ENCODE measurements at places on chromosomes 7 and 10.

GRCh38 chr10:119724593-119725516 is 995 bp upstream of the INPP5F start:
- no peak for DNase-seq

DNA sequence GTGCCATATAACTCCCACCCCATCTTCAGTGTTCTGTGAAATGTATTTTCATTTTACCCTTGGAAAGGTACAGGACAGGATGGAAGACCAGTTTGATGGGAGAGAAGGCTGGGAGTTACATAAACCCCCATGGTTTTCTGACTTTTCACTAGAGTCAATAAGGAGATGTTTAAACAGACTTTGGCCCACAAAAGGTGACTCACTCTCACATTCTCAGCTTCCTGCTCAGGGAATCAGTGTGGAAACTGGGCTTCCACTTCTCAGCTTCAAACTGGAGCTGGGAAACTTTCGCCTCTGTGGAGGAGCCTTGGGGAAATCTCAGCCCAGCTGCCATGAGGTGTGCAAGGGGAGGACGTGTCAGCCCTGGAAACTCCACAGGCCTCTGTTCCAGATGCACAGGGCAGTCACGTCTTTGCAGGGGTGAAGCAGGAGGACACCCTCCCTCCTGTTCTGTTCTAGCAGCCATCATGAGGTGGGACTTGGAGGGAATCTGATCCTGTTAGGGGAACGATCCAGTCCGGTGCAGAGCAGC is 560.5 kb upstream of the GALNT17 start:
- DNase-seq = no peak

DNA sequence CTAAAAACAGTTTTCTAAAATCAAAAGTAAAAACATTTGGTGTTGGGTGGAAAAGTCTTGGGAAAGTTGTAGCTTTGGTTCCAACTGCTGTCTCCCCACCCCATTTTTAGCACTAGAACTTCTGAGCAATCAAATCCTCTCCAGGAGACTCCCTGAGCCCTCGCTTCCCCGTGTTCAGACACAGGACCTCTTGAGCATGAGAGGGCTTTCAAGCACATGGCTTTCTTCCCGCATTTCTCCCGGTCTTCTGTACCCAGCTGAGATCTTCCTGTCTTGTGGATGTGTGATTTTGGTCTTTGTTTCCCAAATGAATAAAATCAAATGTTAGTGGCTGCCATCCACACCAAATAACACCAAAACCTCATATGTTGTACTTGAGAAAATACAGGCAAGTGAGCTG is 5.0 kb downstream of the CXCL12 start:
- no peak for DNase-seq

- DNase-seq = no peak
Observed at GRCh38 chr7:98133621-98134303, 27.1 kb downstream of the LMTK2 start.

GRCh38 chr10:43417950-43418768 is 9.2 kb upstream of the HNRNPF start:
- DNase-seq = peak; percentile 55

DNA sequence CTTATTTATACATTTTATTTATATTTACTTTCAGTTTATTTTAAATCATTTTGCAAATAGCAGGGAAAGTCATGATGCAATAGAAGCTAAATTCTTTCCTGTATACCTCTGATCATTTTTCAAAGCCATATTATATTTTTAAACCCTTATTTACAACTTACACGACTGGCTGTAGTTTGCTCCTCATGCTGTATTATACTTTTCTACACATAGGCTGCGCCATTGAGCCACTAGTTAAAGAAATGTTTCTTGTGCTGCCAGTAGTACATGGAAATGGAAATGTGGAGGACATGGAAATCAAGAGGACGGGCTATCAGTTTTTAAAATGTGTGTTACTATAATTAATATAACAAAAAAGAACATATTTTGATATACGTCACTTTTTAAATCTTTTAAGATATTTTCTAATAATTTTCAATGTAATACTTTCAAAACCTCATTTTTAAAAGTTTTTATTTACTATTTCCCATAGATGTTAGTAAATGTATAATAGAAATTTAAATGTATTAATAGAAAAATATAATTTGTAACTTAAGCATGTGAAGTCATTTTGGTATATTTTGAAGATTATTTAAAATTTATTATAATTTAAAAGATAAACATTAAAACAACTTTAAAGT is 118.5 kb downstream of the VTI1A start:
- peak; percentile 17 for DNase-seq

- DNase-seq = no peak
Observed at GRCh38 chr10:23453465-23453864, 14.6 kb downstream of the OTUD1 start.

DNA sequence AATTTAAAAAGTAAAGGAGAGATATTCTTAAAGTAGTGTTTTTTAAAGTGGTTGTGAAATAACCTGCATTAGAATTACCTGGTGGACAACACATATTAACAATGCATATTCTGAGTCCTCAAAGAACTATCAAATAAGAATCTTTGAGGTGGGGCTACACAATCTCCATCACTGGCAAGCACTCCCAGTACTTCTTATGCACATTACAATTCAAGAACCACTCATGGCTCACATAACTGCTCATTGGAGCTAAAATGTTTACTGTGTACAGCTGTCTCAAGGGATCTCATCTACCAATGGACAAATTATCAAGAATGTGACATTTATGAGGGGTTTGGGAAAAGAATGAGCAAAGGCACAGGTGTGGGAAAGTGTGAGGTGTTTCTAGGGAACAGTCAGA is 692.0 kb downstream of the PHTF2 start:
- no peak for DNase-seq

DNA sequence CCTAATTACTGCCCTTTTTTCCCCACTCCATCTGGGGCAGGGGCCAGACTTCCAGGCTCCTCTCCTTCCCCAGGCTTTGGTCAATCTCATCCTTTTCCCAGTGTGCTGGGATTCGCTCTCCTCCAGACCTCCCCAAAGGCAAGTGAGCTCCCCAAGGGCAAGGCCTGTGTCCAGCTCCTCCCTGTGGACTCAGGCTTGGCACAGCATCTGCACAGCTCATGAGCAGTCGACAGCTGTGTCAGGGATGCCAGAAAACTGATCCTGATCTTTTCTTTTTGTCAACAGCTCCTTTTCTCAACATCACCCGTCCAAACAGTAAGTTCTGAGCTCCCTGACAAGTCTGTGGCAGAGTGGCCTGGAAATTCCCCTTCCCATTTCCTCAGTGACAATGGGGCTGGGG is 67.1 kb downstream of the C10orf120 start:
- no peak for DNase-seq

- no peak for DNase-seq
Observed at GRCh38 chr10:50336140-50336539, 84.8 kb upstream of the ASAH2 start.

DNA sequence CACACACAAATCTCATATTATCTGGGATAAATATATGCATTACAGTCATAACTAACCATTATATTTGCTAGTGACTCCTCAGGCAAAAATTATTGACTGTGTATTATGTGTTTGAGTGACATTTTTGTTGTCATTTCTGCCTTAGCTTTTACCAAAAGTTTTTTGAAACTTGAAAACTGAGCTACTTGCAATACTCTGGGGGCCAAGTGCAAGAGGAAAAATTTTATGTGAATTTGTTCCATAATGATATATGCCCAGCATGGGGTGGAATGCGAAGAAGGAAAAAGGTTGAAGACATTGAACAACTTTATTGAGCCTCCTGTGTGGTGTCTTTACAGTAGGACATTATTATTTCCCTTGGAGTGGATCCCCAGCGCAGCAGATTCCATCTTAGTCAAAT is 176.8 kb upstream of the FERD3L start:
- no peak for DNase-seq

GRCh38 chr7:28195910-28196620 is 15.5 kb upstream of the JAZF1 start:
- DNase-seq = no peak

- DNase-seq = no peak
Observed at GRCh38 chr10:88165849-88166271, 302.4 kb downstream of the PTEN start.

GRCh38 chr7:158585721-158586498 is 1.7 kb downstream of the PTPRN2 start:
- DNase-seq = no peak

- no peak for DNase-seq
Observed at GRCh38 chr10:129707406-129708388, 240.7 kb downstream of the MGMT start.

GRCh38 chr10:125158601-125159485 is 1.5 kb downstream of the CTBP2 start:
- DNase-seq = no peak

DNA sequence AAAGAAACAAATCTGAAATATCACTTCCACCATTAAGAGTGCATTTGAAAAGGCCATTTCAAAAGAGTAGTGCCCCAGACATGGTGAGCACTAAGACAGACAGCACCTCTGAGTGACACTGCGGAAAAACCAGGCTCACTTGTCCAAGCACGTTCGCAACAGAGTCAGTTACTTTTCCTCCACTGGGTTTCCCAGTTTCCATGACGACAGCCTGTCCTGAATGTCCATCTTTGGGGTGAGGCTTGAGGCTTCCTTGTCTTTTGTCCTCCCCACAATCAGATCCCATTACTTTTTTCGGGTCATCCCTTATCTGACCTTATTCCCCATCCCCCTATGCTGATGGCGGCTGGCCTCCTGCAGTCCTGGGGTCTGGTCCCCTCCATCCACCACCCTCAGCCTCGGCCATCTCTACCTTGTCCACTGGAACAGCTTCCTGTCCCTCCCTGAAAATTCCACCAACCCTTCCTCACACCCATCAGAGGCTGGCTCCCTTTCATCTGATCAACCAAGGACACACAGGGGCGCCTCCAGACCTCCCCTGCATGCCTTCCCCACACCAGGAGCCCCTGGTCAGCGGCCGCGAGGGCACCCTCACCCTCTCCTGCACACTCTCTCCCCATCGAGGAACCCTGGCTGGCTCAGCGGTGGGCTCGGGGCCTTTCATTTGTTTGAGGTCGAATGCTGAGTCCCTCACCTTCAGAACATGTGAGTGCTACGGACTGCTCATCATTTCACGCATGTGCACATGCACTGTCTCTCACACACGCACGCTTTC is 363.6 kb downstream of the DNAJB6 start:
- no peak for DNase-seq

DNA sequence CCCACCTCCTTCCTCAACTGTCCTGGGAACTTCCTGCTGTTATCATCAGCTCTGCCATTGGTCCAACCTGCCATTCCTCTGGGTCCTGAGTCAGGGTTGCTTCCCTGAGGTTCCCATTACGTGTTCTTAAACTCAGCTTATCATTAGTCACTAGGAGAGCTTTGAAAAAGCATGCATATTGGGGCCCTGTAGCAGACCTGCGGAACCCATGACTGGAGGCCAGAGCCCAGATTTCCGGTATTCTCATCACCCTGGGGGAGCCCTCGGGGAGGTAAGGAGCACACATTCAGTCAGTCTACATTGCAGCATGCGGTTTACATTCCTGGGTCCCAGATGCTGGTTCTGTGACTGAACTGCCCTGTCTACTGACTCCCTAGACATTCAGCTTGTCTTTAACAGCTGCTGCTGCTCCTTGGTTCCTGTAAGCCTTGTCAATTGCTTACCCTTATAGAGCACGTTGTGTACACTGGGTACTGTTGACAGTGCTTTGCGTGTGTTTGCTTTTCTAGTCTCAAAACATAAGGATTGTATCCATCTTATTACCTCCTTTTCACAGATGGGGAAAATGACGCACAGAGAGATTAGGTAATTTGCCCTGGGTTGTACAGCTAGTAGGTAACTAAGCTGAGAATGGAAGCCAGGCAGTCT is 12.8 kb downstream of the CDHR3 start:
- no peak for DNase-seq

- no peak for DNase-seq
Observed at GRCh38 chr7:150620617-150621371, 11.4 kb downstream of the GIMAP6 start.

GRCh38 chr7:138773817-138774216 is 24.0 kb upstream of the TMEM213 start:
- no peak for DNase-seq

DNA sequence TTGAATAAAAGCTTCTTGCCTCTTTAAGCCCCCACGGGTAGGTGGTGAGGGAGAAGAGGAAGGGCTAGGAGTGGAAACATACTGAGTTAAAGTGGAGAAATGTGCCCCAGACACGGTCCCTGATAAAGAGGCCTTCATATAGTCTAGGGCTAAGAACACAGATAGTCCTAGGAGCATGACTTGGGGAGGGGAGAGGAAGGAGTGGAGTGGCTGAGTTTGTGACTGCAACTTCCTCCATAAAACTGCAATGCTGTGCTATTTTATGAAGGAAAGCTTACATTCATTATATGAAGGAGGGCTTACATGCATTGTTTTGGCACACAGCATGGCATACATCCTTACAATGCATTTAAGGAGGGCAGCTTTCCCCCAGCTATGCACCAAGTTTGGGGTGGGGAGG is 1129.4 kb upstream of the LRRTM3 start:
- no peak for DNase-seq

DNA sequence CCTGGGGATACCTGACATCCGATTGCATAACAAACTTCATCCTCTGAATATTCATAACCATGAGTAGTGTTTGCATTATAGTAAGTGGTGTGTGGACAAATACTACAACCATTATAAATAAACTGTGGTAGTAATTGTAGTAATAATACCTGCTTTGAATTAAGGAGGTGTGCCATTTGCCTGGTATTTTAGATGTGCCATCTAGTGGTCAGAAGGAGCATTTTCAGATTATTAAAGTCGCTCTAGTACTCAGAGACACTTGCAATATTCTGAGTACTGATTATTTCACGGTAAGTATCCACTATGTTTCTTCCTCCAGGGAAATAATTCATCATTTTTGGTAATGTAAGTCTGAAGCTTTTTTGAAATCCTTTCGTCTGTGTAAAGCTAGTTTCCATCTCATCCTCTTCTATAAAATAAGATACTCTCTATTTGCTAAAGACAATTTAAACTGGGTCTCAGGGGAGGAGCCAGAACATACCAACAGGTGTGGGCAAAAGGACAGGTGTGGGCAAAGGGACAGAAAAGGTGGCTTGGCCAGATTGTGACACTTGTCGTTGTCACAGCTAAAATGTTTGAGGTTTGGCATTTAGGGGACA is 115.3 kb upstream of the WDR11 start:
- DNase-seq = no peak

DNA sequence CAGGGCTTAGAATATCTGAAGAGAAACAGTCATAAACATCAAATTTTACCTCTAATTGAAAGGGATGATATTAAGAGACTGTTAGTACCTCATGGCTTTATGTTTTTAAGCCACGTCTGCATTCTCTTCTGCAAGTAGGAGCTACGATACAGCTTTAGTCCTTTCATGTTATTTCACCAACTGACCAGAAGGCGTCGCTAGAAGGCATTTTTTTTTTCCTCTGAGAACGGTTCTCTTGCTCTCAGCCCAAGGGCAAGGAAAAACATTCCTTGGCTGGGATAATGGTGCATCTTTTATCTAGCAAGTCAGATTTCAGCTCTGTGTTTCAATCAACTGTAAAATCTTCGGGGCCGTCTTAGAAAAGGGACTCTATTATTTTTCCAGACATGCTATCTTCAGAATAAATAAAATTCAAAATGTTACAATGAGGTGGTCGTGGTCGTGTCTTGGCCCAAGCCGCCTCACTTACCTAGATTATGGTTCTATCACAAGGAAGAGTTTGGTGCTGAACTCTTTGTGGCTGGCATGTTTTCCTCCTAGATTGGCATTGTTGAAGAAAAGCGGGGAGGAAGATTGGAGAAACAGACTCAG is 41.6 kb upstream of the LYZL2 start:
- no peak for DNase-seq

GRCh38 chr10:103203466-103203865 is 10.4 kb upstream of the NT5C2 start:
- no peak for DNase-seq

All from activated CD4-positive, alpha-beta T cell treated with anti-CD3 and anti-CD28 coated beads for 48 hours (primary cell).